ENCODE measurements at places on chromosomes 5 and 9.

DNA sequence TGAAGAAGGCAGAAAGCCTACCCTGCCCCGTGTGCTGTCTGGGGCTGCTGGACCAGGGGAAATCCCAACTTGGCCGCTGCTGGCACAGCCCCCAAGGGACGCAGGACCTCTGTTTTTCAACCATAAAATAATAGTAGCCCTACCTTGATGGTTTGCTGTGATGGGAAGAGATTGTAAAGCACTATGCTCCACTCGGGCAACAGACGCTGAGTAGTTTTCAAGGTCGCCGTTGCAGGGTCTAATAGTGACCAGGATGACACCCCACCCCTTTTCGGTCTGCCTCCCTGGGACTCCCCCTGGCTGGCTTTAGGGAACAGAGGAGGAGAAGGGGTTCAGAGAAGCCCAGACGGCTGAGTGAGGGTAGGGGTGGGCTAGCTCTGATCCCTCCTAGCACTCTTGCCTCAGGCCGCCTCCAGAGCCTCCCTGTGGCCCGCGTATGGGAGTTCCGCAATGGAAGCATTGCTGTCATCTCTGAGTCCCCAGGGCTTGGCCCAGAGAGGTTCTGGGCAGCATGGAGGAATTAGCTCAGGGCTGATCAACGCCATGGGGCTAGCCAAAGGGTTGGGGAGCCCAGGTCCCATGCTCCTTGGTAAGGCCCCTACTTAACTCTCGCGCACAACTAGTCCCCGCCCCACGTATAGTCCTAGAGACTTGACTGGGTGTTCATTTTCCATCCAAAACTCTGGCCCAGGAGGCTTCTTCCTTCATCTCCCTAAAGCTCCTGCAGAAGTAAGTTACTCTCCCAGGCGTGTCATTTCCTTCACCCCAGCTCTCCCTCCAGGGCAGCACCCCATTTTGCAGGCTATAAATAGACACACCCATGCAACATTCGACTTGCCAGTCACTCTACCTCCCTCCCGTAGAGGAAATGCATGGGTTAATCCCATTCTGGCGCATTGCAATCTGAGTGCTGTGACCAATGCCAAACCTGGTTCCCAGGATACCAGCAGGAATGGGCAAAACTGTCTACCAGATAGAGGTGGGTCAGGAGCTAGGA lies 1.1 kb upstream of the IRF1 start:
- no peak for DNase-seq

GRCh38 chr5:104635227-104635626 lies 1072.6 kb upstream of the NUDT12 start:
- no peak for DNase-seq

DNA sequence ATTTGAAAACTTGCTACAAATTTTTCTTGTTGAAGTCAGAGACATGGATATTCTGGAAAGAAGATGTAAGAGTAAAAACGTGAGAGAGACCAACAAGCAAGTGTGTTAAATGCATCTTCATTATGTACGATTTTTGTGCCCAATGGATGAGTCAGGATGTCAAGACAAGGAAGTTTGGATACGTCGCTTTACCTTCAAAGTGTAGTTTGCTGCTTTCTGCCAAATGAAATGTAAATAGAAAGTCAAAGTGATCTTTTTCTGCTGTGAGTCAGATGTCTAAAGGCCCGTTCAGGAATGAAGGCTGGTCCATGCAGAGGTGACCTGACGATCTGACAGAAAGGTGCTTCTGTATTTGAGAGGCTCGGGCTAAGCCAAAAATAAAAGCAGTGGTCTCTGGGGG lies 273.1 kb upstream of the PIK3R1 start:
- DNase-seq, result no peak

DNA sequence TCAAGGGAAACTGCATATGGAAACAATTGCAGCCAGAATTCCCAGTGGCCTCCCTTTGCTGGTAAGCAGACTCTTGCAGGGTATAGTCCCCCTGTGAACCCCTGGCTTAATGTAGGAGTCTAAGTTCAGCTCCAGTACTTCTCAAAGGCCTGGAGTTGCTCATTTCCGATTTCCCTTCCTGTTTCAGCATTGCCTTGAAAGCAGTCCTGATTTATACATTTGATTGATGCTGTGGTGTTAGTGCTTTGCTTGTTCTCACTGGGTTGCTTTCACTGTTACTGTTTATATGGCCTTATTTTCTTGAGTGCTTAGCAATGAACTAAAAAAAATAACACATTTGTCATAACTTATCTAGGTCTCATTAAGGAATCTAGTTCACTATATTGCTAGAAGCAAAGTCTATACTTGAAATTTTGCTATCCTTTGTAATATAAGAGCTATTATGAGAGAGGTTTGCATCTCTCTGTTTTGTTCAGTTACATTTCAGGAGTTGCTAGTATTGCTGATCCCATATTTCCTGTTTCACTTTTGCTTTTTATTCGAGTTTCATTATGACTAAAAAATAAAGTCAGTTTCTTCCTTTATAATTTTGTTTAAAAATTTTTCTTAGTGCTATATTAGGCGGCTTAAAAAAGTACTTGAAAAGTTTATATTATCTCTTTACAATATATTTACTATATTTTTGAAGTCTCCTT lies 122.4 kb upstream of the NMUR2 start:
- no peak for DNase-seq

GRCh38 chr5:53542926-53543325 lies 17.5 kb upstream of the NDUFS4 start:
- DNase-seq, result no peak

DNA sequence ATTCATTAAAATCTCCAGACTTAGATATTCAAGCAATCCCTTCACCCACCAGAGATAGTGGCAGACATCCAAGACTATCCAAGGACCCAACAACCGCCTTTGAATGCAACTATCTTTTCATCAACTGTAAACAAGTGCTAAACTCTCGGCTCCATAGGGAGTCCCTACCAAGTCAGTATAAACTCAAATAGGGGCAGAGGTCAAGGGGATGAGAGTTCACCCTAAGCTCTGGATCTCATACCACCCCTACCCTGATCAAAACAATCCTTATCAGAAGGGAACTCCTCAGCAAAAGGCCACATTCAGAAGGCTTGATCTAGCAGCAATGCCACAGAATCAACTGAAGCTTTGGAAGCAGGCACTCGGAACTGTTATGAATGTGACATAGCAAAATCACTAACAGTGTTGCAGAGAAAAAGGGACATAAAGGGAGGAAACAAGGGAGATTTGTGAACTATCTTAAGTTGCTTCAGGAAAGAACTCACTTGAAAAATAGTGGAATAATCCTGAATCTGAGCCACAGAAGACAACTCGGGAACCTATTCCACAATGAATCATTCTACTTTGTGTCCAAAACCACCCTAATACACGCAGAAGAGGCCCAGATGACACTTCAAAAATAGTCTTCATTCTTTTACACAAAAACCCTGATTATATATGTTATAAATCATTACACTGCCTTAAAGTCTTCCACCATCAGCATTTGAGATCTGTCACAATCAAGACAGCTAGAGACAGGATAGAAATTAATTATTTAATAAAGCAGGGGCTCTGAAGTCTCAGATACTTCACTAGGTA lies 49.8 kb downstream of the NR6A1 start:
- DNase-seq, result no peak

GRCh38 chr5:176371621-176372539 lies 6.6 kb downstream of the ARL10 start:
- DNase-seq, result no peak

- DNase-seq, result peak; percentile 74
Observed at GRCh38 chr9:127396808-127397645, at the start of gene SLC2A8. SLC2A8 (plus strand) TSS chr9:127397169; CDS start chr9:127397231, 62 bp downstream.

DNA sequence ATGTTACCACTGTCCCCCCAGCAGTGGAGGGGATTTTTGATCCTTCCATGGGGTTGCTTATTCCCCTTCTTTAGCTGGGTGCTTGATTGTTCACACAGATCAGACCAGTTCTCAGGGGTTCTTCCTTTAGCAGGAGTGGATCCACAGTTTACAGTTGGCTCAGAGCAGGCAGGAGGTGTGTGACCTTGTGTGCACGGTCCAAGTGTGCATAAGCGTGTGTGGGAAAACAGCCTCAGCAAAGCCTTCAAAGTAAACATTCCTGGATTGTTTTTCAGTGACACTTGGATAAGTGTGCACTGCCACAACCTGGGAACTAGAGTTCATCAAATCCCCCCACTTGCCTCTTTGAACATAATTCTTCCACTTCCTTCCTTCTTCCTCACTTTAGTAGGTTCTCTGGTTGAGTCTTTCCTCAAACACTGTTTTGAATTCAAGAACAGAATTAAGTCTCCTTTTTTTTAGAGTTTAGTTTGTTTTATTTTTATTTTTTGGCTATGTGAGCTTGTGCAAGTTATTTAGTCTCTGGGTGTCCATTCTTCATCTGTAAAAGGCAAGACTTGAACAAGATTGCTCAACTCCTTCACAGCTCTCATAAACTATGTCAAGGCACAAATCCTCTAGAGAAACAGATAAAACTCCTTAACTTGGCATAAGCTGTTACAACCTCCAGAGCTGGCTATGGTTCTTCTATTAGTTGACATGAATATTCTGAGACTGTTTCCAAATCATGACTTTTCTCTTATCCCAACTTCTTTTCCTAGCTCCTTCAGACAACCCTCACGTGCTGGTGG lies 78.0 kb downstream of the OSMR start:
- DNase-seq, result no peak

DNA sequence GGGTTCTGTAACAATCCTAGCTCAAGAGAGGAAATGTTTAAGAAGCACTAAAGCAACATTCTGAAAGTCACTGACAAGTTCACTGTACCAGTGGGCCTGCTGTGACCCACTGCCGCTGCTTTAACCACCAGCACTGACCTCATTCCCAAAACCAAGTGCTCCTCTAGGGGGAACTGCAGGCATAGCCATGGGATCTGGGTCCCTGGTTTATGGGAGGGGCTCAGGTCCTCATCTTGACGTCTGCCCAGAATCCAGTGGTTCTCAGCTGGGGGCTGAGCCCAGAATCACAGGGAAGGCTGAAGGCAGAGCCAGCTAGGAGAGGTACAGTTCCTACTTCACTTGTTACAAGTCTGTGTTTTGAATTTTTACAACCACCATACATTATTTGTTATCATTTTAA lies 36.1 kb upstream of the SLC2A8 start:
- no peak for DNase-seq

DNA sequence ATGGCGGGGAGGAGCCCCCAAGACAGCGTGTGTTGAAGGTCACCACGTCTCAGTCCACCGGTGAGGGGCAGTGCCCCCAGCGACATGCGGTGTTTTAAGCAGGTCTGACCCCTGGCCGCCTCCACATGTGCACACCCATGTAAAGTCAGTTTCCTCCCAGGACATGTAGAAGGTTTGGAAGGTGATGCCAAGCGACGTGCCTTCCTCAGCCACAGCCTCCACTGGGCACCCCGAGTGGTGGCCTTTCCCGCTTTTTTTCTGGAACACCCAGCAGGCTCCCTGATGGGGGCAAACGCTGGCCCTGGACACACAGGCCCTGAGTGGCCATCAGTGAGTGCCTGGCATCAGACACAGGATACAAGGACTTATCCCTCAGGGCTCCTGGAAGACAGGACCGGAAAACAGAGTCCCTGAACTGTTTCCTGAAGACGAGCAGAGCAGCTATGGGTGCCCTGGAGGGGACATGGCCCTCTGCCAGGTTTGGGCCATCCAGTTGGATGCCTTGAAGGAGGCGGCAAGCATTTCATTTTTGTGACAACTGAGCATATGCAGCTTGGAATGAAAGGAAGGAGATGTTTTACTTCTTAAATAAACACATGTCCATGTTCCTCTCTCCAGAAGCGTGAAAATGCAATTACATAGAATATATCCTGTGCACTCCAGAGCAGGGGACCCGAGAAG lies 275.8 kb upstream of the IRX2 start:
- no peak for DNase-seq

DNA sequence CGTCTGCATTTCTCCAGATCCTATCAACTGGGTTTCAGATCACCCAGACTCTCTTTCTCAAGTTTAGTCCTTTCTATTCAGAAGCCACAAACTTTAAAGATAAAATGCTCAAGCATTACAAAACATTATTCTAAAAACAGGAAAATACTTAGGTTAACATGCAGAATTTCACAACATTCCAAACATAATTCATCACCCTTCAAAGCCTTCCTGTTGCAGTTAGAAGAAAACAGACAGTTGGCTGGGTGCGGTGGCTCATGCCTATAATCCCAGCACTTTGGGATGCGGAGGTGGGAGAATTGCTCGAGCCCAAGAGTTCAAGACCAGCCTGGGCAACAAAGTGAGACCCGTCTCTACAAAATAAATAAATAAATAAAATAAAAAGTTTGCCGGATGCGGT lies 7.7 kb upstream of the OCLN start:
- DNase-seq, result no peak

- DNase-seq, result no peak
Observed at GRCh38 chr9:95985440-95986055, 110.1 kb downstream of the ERCC6L2 start.

- no peak for DNase-seq
Observed at GRCh38 chr9:4182831-4183230, 117.0 kb downstream of the GLIS3 start.

GRCh38 chr5:158056130-158056825 lies 197.3 kb upstream of the CLINT1 start:
- DNase-seq, result no peak

DNA sequence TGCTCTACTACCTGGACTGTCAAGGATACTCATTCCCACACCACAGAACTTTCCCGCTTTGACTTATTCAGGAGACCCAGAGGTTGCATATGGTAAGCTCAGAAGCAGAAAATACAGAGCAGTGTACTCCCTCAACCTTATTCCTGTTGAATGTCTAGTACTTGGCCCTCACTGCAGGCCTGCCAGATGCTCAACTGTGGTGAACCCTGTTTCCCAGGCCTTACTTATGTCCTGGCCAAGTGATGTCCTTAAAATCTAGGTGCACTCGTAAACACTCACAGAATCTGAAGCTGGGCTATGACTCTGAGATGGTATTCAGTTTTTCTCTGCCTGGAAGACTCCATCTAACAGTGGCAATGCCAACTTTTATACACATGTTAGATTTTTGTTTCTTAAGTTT lies 21.0 kb downstream of the DIAPH1 start:
- no peak for DNase-seq

DNA sequence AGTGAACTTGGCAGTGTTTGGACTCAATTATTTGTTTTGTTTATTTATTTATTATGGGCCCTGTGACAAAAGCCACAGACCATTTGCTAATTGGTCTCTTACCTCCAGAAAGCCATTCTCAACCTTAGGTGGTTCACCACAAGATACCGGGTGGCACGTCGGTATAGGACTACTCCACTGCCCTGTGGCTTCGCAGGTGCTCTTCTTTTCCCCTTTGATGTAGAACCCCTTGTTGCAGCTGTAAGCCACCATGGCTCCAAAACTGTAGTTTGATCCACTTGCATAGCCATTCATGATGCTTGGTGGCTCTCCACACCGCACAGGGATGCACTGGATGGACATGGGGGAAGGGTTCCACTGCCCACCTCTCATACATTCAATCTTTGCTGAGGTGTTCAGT lies 73.3 kb upstream of the TXNDC8 start:
- DNase-seq, result no peak

Measured in stimulated activated CD8-positive, alpha-beta memory T cell treated with anti-CD3 and anti-CD28 coated beads, Interleukin-7, amount 100 ng/mL, for 1 hour (primary cell).